ENCODE measurements at places on chromosomes 2 and 18. TPM values are rescaled to one million over a fixed set of nuclear protein-coding genes. Genes with fewer than 3 reads are reported as not detected.

PLGLB2 gene
- total RNA-seq: not detected

UGT1A3 gene
- total RNA-seq: not detected

LCT gene
- under 0.01 TPM for total RNA-seq

GALNT3 gene
- 0.33 TPM for total RNA-seq
